B cell (primary cell): ENCODE measurements at places on chromosomes 4 and X. TPM values are rescaled to one million over a fixed set of nuclear protein-coding genes. Genes with fewer than 3 reads are reported as not detected.

The PCDH10 gene
- not detected in 2 replicates for total RNA-seq

The NPY2R gene
- not detected in 2 replicates for total RNA-seq

The ZNF280C gene
- total RNA-seq = 7.0 and 7.1 TPM in 2 replicates

The SLC10A4 gene
- total RNA-seq = 0.25 and 0.49 TPM in 2 replicates

The ERCC6L gene
- 0.34 and 0.36 TPM in 2 replicates for total RNA-seq

The VEGFD gene
- not detected in 2 replicates for total RNA-seq

The FGG gene
- total RNA-seq = not detected in 2 replicates

The CTAG1A gene
- not detected in 2 replicates for total RNA-seq

The C4orf50 gene
- 0.02 TPM in 1 of 2 replicates, not detected in the other for total RNA-seq

The IL13RA2 gene
- not detected in 2 replicates for total RNA-seq

DNA sequence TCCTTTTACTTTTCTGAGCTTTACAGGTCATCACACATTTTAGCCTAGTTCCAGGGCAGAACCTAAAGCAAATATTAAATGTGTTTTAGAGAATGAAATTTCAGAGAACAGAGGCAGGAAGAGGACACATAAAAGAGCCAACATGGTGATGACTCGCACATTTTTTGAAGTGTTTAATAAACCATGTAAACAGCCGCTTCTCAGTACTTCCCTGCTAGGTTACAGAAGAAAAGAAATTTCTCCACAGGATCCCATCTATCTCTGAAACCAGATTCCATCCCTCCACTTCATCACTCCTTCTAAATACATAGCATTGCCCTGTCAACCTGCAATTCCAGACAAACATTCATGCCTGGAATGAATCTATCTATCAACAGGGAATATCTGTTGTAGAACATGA is 949.5 kb upstream of the PCDH7 start:
- no peak for DNase-seq
- no peaks in the 10 kb centered on the region for H3K4me1 ChIP-seq
- no peak overlapping the region for H3K4me3 ChIP-seq
- H3K36me3 ChIP-seq = no peaks in the 10 kb centered on the region

- no peaks in the 10 kb centered on the region for H3K4me1 ChIP-seq
- no peak overlapping the region for H3K27ac ChIP-seq
- H3K27me3 ChIP-seq = no peaks in the 10 kb centered on the region
- H3K36me3 ChIP-seq = no peaks in the 10 kb centered on the region
Measured at GRCh38 chr4:48315728-48316630, 25.4 kb upstream of the SLAIN2 start.

GRCh38 chr4:110798687-110799086 is 175.8 kb upstream of the PITX2 start:
- H3K4me1 ChIP-seq = no peaks in the 10 kb centered on the region
- H3K36me3 ChIP-seq = no peaks in the 10 kb centered on the region
- no peak overlapping the region for H3K27ac ChIP-seq
- H3K4me3 ChIP-seq = no peak overlapping the region
- DNase-seq = no peak

DNA sequence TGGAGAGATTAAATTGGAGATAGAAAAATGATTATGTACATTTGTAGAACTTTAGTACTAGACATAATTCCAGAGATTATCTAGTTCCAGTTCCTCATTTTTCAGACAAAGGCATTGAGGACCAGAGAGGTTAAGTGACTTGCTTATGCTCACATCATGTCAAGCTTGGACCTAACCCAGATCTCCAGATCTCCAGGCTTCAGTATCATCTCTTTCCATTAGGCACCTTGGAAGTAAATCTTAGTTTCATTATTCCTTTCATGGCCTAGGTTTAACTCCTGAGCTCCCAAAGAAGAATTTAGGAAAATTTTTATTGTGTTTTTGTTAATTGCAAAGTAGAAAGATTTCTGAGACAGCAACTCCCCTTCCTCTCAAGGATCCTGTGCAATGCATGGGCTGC is 148.8 kb downstream of the GATB start:
- H3K27ac ChIP-seq = no peak overlapping the region
- no peaks in the 10 kb centered on the region for H3K4me1 ChIP-seq
- DNase-seq = no peak

DNA sequence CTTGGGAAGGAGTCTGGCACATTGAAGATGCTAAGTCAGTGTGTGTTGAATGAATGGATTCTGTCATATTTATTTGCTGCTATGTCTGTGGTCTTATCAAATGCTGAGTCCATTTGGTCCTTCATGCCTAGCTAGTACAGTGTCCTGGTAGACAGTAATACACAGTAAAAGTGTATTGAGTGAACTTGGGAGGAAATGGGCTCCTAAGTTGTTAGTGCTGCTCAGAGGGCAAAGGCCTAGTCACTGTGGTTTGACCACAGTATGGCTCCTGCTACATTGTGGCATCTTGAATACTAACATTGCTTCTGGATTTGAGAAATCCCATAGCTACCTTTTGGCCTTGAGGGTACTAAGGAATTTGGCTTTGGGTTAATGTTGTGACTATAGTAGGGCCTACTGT is 33.9 kb downstream of the MTM1 start:
- H3K36me3 ChIP-seq = no peaks in the 10 kb centered on the region
- H3K27ac ChIP-seq = no peak overlapping the region
- H3K27me3 ChIP-seq = no peaks in the 10 kb centered on the region
- DNase-seq = no peak
- H3K4me3 ChIP-seq = no peak overlapping the region

- H3K4me1 ChIP-seq = no peaks in the 10 kb centered on the region
- no peak overlapping the region for H3K4me3 ChIP-seq
- no peak for DNase-seq
- H3K27ac ChIP-seq = no peak overlapping the region
Measured at GRCh38 chrX:19063030-19063429, 59.2 kb downstream of the ADGRG2 start.

GRCh38 chr4:47032405-47033106 is 1.2 kb downstream of the GABRB1 start:
- no peak overlapping the region for H3K27ac ChIP-seq
- peaks cover 23% of the 10 kb centered on the region for H3K27me3 ChIP-seq
- H3K4me3 ChIP-seq = no peak overlapping the region
- no peaks in the 10 kb centered on the region for H3K36me3 ChIP-seq
- peak; percentile 14 for DNase-seq

- H3K4me3 ChIP-seq = no peak overlapping the region
- no peaks in the 10 kb centered on the region for H3K36me3 ChIP-seq
- DNase-seq = no peak
- no peaks in the 10 kb centered on the region for H3K4me1 ChIP-seq
Measured at GRCh38 chr4:83360018-83360417, 25.4 kb upstream of the HPSE start.

GRCh38 chrX:9515489-9515888 is 50.6 kb downstream of the TBL1X start:
- no peak for DNase-seq
- peak overlapping the region; percentile 30 for H3K27ac ChIP-seq
- peak overlapping the region; percentile 1 for H3K4me3 ChIP-seq
- no peaks in the 10 kb centered on the region for H3K27me3 ChIP-seq
- no peaks in the 10 kb centered on the region for H3K36me3 ChIP-seq

DNA sequence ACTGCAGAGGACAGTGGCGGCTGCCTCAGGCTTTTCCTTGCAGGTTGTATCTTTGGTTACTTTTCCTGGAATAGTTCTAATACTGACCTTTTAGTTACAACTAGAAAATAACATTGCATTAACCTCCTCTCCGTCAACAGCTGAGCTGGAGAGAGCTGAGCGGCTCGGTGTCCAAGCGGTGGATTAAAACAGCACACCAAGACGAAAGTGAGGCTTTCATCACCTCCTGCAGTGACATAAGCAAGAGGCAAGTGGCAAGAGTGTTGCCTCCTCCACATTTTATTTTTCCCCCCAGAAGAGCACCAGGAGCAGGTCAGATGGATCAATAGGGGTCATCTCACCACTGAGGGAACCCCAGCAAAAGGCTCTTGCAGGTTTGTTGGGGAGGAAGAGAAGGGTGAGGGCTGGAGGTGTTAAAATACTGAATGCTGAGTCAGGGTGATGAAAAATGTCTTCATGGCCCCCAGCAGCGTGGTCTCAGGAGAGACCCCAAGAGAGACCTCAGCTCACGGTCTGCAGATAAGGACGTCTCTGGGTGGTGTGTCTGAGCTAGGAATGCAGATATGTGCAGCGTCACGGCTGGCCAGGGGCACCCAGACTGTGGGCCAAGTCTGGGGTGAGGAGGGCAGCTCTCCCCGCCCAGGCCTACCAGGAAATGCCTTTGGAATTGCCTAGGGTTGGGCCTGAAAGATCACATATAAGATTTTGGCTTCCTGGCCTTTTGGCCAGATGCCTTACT is 50.3 kb downstream of the CASP3 start:
- no peak for DNase-seq
- H3K36me3 ChIP-seq = no peaks in the 10 kb centered on the region
- H3K4me1 ChIP-seq = no peaks in the 10 kb centered on the region

DNA sequence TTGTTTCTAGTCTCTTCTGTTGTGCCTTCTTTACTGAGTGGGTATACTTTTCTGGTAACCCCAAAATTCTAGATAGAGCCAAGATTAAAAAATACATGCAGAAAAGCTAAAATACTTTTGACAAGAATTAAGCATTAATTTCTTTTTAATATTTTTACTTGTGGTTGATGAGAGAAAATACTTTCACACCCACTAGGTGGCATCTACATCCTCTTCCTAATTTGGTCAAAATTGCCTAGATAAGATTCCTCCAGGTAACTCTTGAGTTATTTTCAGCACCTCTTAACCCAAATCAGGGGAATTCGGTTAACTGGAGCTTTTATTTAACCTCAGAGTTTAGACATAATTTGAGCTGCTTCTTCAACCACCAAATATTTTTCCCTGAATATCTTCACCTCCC is 28.4 kb upstream of the COX7B2 start:
- H3K4me1 ChIP-seq = no peaks in the 10 kb centered on the region
- no peak for DNase-seq
- no peaks in the 10 kb centered on the region for H3K36me3 ChIP-seq
- no peaks in the 10 kb centered on the region for H3K27me3 ChIP-seq
- no peak overlapping the region for H3K4me3 ChIP-seq
- no peak overlapping the region for H3K27ac ChIP-seq

DNA sequence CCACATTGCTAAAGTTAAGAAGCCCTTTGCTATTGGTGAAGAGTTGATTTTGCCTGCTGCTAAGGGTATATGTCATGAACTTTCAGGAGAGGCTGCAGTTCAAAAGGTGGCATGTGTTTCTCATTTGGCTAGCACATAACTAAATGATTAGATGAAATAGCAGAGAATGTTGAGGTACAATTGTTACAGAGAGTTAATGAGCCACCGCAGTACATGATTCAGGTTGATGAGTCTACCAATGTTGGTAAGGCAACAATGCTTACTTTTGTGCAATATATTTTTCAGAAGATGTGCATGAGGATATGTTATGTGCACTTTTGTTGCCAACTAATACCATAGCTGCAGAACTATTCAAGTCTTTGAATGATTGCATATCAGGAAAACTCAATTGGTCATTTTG is 21.1 kb upstream of the CXCL2 start:
- DNase-seq = no peak
- no peaks in the 10 kb centered on the region for H3K27me3 ChIP-seq
- no peaks in the 10 kb centered on the region for H3K4me1 ChIP-seq
- H3K4me3 ChIP-seq = no peak overlapping the region

DNA sequence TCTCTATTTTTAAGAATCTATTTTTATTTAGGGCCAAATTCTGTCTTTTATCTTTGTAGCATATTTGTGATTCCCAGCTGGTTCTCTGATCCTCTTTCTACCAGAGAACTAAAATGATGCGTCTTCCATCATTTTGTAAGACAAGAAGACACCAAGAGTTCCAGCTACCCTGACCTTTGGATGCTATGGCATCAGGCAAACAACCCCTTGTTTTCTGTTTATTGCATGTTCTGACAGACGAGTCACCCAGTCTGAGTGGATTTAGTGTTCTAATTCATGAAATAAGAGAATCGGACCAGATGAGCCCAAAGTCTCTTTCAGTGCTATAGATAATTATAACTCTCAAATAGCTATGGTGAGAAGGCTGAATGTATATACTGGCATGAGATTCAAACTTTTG is 69.7 kb downstream of the ZFYVE28 start:
- peaks cover under 1% of the 10 kb centered on the region for H3K4me1 ChIP-seq
- DNase-seq = no peak
- H3K27me3 ChIP-seq = no peaks in the 10 kb centered on the region
- H3K36me3 ChIP-seq = no peaks in the 10 kb centered on the region
- no peak overlapping the region for H3K4me3 ChIP-seq
